ENCODE measurements at places on chromosomes 3 and 15. TPM values are rescaled to one million over a fixed set of nuclear protein-coding genes. Genes with fewer than 3 reads are reported as not detected.

DNA sequence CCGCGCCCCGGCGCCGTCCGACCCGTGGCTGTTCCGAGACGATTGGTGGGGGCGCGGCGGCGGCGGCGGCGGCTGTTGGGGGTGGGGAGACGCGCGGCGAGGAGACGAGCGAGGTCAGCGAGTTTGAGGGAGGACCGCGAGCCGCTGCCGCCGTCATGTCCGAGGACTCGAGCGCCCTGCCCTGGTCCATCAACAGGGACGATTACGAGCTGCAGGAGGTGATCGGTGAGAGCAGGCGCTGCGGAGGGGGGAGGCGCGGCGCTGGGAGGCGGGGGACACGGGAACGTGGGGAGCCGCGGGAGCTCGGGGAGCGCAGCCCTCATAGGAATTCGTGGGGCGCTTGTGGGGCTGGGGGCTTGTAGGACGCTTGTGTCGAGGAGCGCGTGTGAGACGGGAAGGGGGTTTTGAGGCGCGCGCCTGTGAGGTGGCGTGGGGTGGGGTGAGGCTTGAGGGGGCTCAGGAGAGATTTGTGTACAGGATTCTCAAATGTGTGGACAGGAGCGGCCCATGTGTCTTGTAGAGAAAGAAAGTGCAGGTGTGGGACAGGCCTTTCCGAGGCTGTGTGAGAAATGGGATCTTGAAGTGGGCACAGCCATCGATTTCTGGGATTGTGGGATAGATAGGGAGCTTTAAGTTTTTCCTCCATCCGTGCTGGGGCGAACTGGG, 518 bp downstream of the OXSR1 start:
- peak; percentile 63 for DNase-seq

- DNase-seq, result no peak
These were observed 118.7 kb upstream of the MLF1 start for GRCh38 chr3:158452334-158452733.

- DNase-seq, result no peak
These were observed 29.1 kb downstream of the FLNB start for GRCh38 chr3:58037141-58037910.

DNA sequence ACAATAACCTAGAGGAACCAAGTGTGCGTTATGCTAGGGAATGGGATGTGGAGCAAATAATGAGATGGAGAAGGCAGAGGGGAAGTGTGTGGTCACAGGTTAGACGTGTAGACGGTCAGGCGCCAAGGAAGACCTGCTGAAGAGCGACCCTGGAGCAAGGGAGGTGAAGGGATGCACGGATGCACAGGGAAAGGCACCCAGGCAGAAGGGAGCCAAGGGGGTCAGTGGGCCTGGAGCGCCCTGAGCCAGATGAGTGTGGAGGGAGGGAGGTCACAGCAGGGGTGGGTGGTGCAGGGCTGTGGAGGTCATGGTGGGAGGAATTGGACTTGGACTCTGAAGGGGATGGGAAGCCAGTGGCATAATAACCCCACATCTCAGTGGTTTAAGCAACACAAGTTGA, 70.2 kb downstream of the SLC6A1 start:
- DNase-seq, result no peak

DNA sequence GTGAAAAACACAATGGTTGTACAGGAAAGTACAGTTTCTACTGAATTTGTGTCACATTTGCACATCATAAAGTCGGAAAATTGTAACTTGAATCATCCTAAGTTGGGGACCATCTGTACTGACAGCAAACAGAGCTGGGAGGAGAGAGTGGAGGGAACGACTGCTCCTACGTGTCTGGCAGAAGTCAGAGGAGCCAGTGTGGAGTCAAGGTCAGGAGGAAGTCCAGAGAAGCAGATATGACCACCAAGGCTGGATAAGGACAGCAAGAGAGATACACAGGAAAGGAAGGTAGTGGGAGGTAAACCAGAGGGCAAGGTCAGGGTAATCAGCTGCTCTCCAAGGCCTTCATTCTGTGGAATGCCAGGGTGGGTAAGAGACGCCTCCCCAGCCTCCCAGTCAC, 2.7 kb upstream of the CILP start:
- DNase-seq, result no peak

- no peak for DNase-seq
These were observed 54.7 kb downstream of the FOXP1 start for GRCh38 chr3:71528816-71529215.

DNA sequence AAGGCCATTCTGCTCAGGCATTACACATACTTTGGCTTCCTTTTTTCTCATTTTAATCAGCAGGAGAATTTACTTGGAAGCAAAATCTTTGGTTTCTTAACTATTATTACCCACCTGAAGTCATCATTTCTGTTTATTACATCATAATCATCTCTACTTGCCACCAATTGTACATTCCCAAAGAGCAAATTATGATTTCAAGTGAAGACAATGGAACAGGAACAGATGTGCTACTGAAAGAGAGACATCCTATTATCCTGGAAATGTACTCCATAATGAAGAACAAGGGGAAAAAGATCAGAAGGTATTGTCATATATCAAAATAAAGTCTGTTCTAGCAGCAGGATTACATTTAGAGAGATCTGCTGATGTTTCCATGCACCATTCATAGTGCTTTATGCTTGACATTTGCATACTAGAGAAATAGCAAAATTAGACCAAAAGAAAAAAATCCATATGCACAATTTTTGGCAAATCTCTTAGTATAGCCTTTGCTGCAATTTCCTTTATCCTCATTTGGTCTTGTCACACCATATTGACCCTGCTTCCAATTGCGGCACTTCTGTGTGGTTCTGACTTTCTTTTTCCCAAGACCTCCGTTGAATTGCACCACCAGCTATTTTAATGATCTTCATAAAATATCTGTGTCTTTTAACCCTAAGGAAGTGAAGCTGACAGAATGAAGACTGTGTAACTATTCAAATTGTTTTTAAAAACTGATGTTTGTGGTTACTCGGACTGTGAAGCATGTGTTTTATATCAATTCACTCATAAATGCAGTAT, 683.8 kb downstream of the ZNF385D start:
- no peak for DNase-seq

DNA sequence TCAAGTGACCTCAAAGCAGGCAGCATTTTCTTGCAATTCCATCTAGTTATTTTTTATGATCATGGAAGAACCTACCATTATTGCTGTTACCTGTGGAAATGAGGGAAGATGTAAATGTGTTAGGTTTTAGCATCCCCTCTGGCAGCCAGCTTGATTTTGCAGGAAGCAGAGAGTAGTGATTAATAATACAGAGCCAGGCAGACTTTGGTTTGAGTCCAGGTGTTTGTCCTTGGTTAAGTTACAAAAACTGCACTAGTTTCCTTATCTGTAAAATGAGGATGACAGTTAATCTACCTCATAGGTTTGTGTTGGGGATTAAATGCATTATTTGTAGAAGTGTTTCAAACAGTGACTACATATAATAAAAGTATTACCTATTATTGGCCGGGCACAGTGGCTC, 6.7 kb upstream of the ZNF621 start:
- no peak for DNase-seq

DNA sequence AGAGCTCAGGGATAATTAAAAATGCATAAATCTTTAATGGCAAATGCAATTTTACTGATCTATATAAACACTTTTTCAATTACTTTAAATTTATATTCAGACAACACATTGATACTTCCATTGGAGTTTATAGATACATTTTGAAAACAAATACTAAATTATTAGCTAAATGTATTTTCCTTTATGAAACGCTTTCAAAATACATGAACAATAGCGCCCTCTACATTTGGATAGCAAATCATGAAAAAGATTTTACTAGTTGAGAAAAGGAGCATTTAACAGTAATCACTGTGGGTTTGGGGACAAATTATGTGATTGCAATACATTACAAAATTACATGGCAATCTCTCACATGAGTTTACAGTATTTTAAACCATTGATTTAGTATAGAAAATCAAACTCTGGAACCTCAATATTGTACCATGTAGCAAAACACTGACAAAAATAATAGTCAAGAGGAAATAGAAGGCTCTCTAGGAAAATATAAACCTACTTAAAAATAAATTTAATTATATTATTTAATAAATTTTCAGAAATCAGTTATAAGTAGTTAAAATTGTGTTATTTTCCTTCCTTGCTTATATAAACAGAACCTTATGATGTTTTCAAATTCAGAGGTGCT, 207.9 kb downstream of the ZIC1 start:
- DNase-seq, result no peak

GRCh38 chr3:9914559-9915253, 2.2 kb upstream of the IL17RC start:
- DNase-seq, result peak; percentile 57

DNA sequence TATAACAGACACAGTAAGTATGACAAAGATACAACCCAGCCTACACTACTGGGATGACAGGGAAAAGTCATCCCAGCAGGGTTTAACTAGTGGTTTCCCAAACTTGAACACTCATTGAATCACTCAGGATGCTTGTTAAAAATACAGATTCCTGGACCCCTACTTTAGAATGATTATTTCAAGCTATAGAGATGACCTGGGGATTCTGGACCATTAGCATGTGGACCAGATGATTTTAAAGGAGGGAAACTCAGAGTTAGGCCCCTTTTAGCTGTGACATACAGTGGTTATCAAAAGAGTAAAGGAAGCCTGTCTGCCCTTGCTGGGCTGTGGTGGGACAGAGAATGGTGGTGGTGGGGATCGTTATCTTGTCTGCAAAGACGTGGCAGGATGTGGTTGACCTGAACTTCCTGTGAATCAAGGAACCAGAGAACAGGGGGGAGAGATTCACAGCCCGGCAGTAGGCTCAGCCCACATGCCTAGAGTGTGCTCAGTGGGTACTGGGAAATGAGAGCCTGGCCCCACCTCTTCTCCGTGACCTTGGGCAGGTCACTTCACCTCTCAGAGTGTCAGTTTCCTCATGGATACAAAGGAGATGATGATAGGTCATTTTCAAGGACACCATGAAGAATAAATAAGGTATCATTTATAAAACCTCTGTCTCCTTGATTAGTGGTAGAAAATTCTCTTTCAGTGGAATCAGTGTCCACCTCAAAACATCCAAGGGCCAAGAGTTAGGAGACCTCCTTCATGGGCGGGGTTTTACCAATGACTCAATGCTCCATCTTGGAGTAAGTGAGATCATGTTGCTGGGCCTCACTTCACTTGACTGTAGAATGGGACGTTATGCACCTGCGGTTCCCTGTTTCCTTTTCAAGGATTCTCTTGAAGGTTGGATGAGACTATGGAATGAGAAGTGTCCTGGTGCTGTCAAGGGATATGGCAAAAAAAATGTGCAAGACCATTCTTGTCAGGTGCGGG, 306.5 kb downstream of the RPLP1 start:
- no peak for DNase-seq

DNA sequence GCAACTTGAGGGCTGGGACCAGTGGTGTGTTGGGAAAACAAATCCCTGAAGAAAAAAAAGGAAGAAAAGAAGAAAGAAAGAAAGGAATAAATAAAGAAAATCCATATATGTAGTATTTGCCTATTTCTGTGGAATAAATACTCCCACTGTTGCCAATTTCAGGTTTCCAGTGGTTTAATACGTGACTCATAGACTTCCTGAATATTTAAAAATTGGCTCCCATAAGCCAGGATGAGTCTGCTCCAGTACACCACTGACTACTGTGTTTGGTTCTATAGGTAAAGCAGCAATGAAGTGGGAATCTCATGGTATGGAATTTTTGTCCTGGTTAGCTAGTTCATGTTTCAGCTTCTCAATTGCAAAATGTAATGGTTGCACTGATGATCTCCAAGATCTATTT, 31.6 kb downstream of the PYDC2 start:
- DNase-seq, result no peak

The RCN2 gene
- 150 TPM for total RNA-seq

The EPHA6 gene
- total RNA-seq, result 2.6 TPM

The LRRC58 gene
- total RNA-seq, result 16.0 TPM

The TRAT1 gene
- not detected for total RNA-seq
